IPS-NIHi11 (cell line): ENCODE measurements at places on chromosomes 4 and X.

GRCh38 chr4:11438647-11439046 is 10.0 kb upstream of the HS3ST1 start:
- DNase-seq = no peak

GRCh38 chr4:10715696-10716095 is 31.1 kb upstream of the CLNK start:
- no peak for DNase-seq

DNA sequence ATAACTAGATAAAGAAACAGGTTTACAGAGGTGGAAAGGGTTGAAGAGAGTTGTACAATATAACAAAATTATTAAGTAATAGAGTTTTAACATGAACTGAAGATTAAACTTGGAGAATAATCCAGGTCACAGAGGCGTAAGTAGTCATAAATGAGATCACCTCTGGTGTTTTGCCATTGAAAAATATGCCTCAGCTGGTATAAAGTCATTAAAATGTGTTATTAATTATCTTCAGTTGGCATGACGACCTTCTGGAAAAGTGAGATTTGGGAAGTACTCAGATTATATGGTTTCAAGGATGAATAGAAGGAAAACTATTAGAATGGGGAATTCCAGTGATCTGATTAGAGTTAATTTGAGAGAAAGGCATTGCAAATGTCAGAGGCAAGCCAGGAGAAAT is 237.5 kb upstream of the ANXA10 start:
- DNase-seq = no peak

GRCh38 chrX:110212299-110212698 is 105.6 kb downstream of the AMMECR1 start:
- no peak for DNase-seq

DNA sequence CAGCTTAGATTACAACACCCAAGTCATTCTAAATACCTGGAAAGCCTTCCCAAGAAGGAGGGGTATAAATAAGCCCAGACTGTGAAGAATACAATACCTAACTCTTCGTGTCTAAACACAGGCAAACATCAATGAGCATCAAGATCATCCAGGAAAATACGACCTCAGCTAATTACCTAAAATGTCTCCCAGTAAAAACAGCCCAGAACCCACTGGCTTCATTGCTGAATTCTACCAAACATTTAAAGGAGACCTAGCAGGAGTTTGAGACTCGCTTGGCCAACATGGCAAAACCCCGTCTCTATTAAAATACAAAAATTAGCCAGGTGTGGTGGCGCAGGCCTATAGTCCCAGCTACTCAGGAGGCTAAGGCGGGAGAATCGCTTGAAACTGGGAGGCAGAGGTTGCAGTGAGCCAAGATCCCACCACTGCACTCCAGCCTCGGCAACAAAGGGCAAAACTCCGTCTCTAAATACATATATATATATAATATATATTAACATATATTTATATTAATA is 19.1 kb upstream of the HSFX4 start:
- DNase-seq = no peak

DNA sequence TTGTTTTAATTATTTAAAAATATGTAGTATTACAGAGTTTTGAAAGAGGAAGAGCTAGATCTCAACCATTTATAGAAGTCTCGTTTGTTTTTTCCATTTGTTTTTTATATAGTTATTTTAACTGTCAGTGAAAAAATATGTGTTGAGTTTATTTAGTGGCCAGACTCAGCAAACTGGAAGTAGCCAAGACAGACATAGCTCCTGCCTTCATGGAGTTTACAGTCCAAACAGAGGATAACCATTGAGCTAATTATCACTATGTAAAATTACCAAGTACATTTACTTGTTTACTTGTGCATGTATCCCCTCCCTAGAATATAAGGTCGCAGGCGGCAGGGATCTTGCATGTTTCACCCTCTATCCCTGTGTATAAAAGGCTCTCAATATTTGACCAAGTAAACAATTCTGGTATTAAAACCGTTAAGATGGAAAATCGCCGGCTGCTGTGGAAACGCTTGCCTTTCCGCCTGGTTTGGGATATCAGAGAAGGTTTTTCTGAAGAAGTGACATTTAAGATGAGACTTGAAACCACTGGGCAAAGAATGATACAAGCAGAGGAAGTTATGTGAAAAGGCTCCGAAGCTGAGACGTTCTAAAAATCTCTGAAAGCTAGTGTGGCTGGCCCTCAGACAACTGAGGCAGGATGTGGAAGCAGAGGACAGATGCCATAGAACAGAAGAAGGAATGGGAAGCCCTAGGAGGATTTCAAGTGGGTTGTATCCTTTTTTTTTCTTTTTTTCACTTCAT is 1.3 kb upstream of the CCNI start:
- DNase-seq = no peak
